ENCODE measurements at places on chromosomes 11 and 22.
A peak's percentile ranks its signal among the peaks of the same experiment; 100 is the strongest.

DNA sequence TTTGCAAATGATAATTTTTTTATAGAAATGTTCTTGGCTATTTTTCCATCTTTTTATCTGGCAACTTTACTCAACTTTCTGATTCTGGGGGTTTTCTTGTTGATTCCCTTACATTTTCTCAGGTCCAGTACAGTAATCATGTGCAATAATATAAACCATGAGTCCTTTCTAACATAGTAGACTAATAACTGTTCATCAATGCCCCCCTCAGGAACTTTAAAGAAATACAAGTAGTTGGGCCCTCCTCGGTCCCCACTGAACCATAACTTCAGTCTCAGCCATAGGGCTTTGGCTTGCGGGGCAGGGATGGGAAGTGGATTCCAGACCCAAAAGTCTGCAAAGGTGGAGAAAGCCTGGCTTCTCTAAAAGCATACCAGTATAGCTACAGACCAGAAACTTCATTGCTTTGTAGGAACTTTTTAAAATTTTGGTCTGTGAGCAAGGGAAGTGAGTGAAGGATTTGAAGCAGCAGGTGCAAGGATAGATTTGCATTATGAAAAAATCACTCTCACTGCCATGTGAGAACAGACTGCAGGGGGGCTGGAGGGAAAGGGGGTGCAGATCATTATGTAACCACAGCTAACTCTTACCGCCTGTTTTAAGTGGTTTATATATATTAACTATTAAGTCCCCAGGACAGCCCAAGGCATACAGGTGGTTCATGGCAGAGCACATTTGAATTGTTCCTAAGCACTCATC, 10.4 kb upstream of the TUB start:
- no peak for DNase-seq

- peak; percentile 44 for DNase-seq
Measured at GRCh38 chr11:63738720-63739360, 29.7 kb downstream of the ZFTA start.

DNA sequence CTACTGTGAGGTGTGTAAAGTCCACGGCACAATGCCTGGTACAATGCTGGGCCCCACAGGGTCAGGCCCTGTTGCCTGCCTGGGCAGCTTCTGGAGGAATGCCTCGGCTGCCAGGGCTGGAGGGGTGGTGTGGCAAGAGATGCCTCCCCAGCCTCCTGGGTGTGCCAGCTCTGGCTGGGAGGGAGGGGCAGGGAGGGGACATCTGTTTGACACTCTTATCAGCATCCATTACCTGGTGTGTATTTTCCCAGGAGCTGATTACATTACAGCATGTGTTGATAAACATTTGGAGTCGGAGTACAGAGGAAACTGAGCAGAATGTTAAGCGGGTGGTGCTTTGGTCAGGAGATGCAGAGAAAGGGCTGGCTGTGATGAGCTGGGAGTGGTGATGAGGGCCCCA, 11.0 kb upstream of the NECTIN1 start:
- DNase-seq: no peak

- peak; percentile 60 for DNase-seq
Measured at GRCh38 chr11:64742889-64743590, 902 bp downstream of the RASGRP2 start.

DNA sequence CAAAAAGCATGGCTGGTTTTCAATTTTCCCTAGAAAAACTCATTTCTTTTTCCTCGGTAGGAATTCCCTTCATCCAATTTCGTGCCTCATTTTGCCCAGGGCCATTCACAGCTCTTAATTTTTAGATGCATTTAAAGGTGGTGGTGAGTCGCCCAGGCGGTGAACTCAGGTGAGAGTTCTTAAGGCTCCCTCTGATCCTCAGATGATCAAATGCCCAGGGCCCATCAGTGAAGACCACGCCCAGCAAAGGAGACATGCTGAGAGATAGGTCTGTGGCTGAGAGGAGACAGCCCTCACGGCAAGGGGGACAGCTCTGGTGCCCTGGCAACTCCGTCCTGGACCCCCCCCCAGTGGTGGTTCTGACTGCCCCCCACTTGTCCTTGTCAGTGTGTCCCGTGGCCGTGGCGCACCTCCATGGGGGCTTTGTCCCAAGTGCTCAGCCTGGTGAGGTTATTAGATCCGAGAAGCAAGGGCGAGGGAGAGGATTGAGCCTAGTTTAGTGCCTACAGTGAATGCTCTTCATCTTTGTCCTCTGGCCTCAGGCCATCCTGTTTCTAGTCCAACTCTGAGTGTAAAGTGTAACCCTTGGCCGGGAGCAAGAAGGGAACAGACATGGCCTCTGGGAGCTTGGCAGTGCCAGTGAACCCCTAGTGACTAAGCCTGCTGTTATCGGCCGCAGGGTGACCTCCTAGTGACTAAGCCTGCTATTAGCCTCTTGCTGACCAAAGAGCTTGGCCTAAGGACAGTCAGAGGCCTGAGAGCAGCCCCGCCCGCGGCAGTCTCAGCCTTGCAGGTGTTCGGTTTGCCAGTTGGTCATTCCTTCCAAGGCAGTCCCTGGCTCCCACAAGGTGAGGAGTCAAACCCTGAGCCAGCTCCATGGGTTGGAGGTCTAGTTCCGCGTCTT, 83.5 kb downstream of the CTTN start:
- DNase-seq: no peak

- DNase-seq: no peak
Measured at GRCh38 chr11:95521133-95521542, 268.4 kb downstream of the FAM76B start.

DNA sequence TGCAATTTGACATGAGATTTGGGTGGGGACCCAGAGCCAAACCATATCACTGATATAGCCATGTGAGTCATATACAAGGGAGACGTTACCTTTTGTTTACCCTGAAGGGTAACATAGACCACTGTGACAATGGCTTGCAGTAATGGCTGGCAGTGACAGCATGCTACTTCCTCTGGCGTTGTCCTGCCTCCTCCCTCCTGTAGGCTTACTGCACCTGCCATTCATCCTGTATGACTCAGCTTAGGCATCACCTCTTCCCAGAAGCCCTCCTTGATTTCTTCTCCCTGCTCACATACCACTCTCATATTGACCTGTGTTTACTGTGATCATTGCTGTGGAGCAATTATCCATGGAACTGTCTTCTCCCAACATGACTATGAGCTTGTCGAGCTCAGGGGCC, 12.0 kb upstream of the PVALB start:
- no peak for DNase-seq

- no peak for DNase-seq
Measured at GRCh38 chr11:46271875-46272815, 5.3 kb upstream of the CREB3L1 start.

GRCh38 chr11:111135101-111135500, 110.4 kb upstream of the POU2AF2 start:
- DNase-seq: no peak

- no peak for DNase-seq
Measured at GRCh38 chr11:17449158-17449557, 27.5 kb downstream of the ABCC8 start.

- no peak for DNase-seq
Measured at GRCh38 chr11:109854731-109855130, 238.5 kb upstream of the ZC3H12C start.

DNA sequence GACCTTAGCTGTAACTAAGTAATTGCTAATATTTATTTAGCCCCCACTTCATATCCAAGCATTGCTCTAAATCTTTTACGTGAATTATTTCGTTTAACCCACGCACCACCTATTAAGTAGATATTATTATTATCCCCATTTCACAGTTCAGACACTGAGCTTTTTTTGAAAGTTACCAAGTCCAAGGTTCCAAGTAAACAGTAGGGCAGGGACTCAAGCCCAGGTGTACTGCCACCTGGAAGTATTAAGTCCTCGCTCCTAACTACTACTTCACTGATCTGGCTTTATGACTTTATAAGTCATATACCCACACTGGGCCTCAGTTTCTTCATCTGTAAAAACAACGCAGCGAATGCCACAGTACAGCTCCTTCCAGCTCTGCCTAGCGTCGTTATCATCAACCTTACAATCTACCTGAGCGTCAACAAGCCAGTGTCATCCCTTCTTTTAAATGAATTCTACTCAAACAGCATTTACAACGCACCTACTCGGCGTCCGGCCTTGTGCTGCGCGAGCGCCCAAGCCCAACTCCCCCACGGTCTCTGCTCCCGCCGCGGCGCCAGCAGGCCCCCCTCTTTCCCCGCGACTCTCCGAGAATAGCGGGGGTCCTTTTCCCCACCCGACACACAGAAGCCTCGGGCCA, 624 bp downstream of the TMEM41B start:
- no peak for DNase-seq

- DNase-seq: no peak
Measured at GRCh38 chr22:35034963-35035362, 31.0 kb upstream of the ISX start.

DNA sequence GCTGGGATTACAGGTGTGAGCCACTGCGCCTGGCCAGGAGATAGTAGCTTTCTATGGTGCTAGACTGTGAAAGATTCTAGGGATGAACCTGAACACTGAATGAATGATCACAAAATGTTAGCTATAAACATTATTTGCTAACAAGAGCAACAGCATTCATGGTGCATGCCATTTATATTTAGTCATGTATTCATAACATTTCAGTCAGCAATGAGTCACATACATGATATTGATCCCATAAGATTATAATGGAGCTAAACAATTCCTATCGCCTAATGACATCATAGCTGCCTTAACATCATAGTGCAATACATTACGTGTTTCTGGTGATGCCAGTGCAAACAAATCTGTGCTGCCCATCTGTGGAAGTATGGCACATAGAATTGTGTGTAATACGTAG, 164.1 kb downstream of the ARHGAP42 start:
- no peak for DNase-seq

DNA sequence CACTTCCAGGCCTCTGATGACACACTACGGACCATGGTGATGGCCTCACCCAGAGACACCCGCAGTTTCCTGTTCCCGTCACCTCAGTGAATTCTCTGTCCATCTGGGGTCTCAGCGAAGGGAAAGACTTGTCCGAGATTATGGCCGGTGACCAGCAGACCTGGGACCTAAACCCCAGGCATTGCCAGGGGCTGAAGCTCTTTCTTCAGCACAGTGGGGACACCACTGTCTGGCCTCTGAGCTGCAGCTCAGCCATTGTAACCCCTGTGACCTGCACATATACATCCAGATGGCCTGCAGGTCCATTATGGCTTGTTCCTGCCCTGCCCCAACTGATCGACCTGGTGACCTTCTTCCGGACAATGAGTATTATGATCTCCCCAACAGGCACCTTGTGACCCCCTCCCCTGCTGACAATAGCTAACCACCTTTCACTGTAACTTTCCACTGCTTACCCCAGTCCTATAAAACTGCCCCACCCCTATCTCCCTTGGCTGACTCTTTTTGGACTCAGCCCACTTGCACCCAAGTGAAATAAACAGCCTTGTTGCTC, 22.3 kb downstream of the CBX7 start:
- DNase-seq: no peak

- DNase-seq: no peak
Measured at GRCh38 chr11:132519241-132519815, 1013.0 kb downstream of the OPCML start.

DNA sequence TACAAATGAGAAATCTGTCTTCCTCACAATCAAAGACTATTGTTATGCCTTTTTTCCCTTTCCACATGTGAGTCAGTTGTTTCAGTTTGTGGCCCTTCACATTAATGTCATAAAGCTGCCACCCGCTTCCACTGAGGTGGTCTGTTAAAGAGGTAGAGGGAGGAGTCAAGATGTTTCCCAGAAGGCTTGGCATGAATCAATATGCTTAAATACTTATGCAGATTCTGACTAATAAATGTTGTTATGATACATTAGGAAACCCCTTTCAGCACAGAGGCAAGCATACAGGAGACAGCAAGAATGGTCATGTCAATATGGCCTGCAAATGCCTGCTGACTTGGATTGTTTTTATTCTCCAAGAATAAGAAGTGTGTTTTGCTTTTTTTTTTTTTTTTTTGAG, 6.5 kb downstream of the RTN3 start:
- DNase-seq: no peak

DNA sequence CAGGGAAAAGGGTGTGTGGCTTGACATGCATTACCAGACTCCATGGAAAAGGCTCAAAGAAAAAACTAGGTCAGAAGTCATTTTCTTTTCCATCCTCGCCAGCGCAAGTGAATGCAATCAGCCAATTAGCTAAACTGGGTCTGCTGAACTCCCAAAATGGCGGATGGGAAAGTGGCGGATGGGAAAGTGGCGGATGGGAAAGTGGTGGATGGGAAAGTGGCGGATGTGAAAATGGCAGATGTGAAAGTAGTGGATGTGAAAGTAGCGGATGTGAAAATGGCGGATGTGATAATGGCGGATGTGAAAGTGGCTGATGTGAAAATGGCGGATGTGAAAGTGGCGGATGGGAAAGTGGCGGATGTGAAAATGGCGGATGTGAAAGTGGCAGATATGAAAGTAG, 158.4 kb downstream of the CEP164 start:
- DNase-seq: no peak
